ENCODE measurements at places on chromosomes 1 and 21.

- DNase-seq: no peak
Measured at GRCh38 chr1:9473032-9473807, 66.0 kb upstream of the SLC25A33 start.

GRCh38 chr1:16920951-16921350 lies 780 bp upstream of the CROCC start:
- DNase-seq: no peak

DNA sequence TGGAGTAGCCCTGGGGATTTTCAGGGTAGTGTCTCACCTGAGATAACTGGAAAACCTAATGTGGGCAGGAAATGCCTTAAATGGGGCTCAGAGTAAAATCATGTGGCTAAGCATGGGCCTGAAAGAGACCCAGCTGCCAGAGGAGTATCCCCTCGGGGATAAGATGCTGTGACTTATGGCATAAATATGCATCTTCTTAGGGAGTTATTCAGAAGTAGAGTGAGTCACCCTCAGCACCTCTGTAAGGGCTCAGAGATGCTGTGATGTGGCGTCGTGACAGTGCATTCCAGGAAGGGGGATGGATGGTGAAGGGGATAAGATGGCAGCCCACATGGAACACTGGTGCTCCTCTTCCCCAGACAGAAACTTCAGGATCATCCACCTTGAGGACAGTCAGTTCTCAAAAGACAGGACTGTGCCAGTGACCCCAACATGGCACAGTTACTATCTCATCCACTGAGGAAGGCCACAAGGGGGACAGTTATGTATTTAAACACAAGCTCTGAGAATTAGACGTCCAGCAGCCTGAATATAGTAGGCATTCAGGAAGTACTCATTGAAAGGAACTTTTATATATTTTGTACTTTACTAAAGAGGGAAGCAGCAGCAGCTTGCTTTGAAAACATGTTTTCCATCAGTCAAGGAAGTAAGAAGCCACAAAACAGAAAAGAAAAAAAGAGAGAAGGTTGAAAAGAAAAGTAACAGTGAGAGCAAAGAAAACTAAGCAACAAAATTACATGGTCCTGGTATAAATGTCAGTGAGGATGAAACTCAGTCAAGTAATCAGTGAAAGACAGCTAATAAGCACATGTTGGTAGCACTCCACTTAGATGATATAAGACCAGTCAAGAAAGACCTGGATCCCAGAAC lies 8.3 kb downstream of the IL24 start:
- DNase-seq: peak; percentile 81

DNA sequence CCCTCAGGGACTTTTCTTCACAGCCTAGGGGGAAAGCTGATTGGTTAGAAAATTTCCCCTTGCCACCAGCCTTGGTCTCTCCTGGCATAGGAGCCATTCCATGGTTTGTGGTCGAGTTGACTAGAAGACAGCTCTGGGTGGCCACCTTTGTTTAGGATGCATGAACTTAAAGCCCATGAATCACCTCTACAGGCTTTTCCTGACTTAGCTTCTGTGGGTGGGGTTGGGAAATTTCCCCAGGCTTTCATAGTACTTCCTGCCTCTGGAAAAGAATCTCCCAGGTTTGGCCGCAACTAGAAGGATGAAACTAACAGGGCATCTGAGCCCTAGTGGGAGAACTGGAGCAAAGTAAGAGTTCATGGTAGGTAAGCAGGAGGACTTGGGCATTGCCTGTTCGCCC lies 72.6 kb downstream of the SNRPE start:
- DNase-seq: no peak

DNA sequence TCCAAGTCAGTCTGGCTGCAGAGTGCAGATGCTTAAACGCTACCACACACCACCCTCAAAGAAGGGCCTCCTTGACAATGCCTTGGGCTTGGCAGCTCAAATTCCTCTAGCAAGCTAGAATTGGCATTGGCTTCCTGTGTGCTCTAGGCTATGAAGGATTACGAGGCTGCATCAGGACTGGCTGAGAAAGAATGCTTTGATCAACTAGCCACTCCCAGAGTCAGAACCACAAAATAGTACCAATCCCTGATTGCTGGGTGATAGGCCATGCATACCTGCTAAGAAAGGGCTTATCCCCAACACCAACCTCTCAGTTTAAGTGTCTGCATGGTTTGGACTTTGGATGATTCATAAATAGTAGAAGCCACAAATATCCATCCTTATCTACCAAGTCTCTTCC lies 504.9 kb downstream of the OMA1 start:
- no peak for DNase-seq

- no peak for DNase-seq
Measured at GRCh38 chr1:232263452-232263851, 366.5 kb downstream of the SIPA1L2 start.

- no peak for DNase-seq
Measured at GRCh38 chr1:203573730-203574129, 52.9 kb upstream of the ATP2B4 start.

DNA sequence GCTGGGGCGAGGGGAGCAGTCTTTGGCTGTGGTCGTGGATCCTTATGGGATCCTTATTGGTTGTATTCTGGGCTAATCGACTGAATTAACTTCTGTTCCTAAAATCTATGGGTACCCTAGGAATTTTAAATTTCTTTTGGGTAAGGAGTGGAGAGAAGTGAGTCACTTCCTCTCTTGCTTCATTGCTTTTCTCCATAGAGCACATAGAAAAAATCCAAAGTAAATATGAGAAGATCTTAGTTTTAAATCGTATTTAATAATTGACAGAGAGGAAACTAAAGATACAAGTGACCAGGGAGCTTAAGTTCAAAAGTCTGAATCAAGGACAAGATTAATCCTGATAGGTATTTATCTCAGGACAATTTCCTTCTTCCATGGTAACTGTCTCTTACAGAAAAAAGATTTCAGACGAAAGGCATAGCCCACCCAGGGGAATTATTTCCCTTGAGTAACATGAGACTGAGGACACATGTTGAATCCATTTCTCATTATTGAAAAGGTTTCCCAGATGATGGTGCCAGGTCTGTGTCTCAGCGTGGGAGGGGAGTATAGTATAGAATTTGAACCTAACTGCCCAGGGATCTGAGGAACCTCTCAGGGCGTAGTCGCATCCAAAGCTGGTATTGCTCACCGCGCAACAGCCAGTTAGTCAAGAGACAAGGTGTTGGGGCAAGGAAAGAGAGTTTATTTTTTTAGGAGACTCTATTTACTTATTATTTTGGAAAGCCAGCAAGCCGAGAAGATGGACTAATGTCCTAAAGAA lies 28.7 kb upstream of the FASLG start:
- DNase-seq: no peak

DNA sequence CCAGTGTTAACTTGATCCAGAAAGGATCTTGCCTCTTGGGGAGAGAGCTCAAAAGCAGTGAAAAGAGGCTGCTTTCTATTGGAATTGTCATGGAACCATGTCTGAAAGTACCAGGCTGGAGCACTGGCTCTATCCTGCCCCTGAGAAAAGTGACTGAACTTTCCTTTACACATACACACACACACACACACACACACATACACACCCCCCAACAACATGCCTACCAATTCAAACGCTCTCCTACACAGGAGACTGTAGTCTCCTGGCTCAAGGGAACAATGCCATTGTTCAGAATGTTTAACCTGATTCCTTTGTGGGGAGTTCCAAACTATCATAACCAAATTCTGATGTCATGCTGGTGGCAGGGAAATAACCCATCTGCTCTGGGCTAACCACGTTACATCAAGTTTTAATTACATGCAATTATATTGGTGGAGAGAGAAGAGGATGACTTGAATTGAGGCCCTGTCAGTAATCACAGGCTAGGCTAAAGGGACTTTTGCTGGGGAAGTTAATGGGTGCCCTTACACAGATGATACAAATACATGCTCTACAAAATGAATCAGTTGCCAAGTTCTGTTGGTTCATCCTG lies 52.3 kb upstream of the DUSP10 start:
- DNase-seq: no peak

DNA sequence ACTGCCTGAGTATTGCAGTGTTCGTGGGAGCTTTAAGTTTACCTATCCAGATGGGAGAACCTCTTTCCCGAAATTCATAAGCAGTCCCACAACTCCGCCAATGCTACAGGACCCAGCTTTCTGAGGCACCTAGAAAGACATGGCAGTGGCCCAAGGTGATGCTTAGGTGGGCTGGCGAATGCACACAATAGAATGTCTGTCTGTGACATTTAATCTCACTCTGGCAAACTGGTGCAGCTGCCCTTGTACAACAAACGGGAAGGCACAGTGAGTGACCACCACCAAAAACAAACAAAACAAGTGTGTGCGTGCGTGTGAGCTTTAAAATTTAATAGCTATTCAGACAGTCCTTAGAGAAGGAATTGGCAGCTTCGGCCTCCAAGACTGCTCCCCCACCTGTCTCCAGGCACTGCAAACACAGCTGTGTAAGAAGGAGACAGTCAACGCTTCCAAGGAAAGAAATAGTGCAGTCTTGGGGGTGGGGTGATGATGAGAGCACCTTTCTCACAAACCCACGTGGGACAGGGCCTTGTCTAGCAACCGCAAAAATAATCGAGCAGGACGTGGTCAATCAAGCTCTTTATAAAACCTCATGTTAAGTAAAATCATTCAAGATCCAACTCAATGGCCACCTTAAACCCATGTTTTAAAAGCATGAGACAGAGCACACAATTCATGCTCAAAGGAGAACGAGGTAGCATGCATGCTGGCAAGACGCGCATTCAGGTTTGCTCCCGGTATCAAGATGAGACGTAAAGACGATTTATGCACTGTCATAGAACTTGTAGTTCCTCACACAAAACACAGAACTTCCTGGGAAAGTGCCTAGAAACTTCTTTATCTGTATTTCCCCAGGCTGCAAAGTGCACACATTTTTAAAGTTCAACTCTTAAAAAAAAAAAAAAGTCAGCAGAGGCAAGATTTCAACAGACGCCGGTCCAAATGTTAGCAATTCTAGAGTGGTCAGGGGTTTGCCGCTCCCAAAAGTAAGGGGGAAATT lies 84.1 kb downstream of the TM2D1 start:
- DNase-seq: no peak

DNA sequence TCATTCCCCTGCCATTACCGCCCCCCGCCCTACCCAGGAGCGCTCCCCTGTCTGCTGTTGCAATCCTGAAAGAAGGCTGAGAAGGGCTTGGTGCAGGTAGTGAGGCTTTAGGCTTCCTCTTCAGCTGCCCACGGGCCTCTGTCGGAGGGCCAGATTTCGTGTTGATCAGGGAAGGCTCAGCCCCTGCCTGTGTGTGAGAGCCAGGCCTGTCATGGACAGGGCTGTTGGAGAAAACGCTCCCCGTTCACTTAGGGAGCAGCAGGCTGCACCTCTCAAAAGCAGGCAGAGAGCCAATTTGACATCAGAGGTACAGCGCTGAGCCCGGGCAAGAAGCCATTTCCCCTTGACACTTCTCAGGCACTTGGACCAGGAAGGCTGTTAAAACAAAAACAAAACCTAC lies 19.0 kb downstream of the TEX35 start:
- DNase-seq: no peak

DNA sequence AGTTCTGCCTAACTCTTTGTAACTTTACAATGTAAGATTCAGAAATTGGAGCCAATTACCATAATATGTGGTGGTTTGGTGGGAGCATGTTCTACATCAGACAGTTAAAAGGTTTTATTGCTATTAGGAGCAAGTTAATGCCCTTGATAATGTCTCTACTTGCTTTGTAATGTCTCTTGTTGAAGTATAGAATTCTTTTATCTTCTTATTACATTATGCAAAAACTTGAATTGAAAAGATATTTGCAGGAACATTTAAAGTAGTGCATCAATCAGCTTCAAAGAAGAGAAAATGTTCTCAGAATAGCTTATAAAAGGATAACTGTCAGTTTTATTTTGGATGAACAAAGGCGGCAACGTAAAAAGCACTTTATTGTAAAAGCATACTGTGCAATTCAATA lies 77.8 kb downstream of the RWDD3 start:
- DNase-seq: no peak

- DNase-seq: no peak
Measured at GRCh38 chr1:76038287-76039004, 36.1 kb upstream of the ST6GALNAC3 start.

GRCh38 chr1:34867415-34867814 lies 7.9 kb upstream of the SMIM12 start:
- DNase-seq: no peak

DNA sequence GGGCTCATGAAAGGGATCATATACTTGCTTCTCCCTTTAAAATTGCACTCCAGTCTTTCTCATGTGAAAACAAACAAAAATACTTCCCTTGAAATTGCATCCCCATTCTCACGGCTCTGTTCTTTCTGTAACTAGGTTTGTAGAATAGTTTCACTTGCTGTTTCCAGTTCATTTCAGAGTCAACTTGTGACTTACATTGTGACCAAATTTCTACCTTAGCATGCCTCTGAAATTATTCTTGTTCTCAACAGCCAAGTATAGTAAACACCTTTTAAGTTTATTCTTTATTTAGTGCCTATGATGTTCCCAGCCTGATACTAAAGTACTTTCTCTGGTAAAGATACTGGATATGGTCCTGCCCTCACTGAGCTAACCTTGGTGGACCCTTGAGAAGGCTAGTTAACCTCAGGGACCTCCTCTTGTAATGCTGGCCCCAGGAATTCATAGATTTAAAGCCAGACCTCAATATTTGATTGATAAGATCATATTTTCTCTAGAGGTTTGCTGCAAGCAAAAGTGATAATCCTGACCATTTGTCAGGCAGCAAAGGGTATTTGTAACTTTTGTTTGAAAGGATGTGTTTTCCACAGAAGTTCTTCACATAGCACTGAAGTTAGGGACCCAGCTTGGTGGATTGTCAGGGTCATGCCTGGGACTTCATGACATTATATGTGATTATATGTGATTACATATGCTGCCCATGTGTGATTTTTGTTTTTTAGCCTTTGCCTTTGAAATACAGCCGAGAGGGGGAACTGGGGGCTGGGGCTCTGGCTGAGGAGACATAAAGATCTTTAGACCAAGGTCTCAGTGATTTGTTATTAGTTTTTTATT lies 29.6 kb downstream of the VANGL2 start:
- DNase-seq: peak; percentile 32

- DNase-seq: no peak
Measured at GRCh38 chr1:193514397-193514796, 328.0 kb upstream of the B3GALT2 start.

DNA sequence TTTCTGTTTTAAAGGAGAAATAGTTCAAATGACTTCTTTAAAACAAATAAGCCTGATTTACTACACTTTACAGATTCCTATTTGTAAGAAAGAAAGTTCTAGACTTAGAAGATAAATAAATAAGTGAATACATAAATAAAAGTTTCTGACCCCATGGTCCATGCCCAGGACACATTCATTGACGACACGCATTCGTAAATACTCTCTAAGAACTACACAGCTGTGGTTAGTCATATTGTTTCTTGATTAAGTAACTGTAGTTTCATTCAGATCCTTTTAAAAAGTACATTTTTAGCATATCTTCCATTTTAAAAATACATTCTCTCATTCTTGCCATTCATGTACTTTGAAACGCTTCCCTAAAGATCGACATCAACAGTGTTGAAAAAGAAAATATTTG lies 497.4 kb downstream of the SETD4 start:
- DNase-seq: no peak

DNA sequence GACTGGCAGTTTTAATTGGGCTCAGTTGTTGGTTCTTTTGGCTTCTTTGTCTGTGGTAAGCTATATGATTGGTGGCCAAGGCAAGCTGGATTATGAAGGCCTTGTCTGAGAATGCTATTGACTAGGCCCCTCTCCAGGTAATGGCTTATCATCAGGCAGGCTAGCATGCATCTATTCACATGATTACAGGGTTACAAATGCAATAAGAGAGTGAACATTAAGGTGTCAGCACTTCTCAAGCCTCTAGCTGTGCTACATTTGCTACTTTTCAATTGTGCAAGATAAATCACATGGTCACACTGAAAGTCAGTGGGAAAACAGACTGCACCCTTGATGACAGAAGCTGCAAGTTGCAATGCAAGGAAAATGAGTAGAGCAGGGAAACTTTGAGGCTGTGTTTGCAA lies 550.9 kb upstream of the TMPRSS15 start:
- DNase-seq: no peak

- DNase-seq: no peak
Measured at GRCh38 chr21:42669041-42669440, 15.6 kb downstream of the PDE9A start.
